Ureter (tissue), 1 donor: ENCODE measurements at places on chromosomes 1 and 21.

- no peak for DNase-seq
These were observed 86.8 kb downstream of the LRRC8C start for GRCh38 chr1:89719502-89720306.

DNA sequence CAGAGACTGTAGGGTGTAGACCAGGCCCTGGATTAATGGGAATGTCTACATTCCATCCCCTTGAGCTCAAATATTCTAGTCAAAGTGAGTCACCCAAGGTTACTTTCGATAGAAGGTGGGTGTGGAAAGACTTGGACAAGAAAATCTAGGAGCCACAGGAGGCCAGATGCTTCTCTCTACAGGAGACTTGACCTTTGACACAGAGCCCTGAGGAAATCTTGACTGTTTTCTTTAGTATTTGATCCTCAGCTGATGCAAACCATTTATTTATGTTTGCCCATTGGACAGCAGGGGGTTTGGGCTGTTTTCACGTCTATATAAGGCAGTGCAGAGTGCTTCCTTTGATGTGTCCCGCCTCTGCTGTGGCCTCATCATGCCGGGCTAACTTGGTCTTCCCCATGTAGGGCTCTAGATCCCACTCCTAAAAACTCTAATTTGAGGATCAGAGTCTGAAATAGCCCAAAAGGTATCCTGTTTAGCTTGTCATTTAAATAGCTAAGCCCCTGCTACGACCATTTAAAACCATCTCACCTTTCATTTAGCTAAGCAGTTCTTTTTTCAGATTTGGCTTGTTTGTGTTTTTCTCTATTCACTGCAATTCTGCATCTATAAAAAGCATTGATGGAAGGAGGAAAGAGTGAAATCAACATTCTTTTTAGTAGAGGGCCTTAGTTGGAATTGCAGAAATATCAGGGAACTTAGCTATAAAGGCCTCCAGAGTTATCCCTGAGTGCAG is 15.5 kb upstream of the MAP3K7CL start:
- DNase-seq: no peak

GRCh38 chr1:36536727-36537126 is 54.0 kb upstream of the CSF3R start:
- DNase-seq: no peak

GRCh38 chr1:164534863-164535610 is 23.9 kb upstream of the PBX1 start:
- no peak for DNase-seq

DNA sequence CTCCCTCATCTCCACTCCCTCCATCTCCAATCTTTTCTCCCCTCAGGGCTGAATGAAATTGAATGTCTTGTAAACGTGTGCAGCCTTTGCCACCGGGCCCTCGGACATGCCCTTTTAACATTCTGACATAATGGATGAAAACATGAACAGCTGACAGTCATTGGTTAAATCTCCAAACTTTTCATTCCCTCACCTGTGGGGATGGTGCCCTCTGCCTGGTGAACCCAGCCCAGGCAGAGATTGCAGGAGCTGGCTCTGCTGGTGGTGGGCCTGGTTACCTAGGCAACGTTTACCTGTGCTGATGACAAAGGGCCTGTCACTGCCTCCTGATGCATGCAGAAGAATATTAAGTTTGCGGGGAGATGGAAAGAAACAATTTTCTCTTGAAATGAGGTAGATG is 21.3 kb downstream of the ST6GALNAC3 start:
- DNase-seq: no peak

DNA sequence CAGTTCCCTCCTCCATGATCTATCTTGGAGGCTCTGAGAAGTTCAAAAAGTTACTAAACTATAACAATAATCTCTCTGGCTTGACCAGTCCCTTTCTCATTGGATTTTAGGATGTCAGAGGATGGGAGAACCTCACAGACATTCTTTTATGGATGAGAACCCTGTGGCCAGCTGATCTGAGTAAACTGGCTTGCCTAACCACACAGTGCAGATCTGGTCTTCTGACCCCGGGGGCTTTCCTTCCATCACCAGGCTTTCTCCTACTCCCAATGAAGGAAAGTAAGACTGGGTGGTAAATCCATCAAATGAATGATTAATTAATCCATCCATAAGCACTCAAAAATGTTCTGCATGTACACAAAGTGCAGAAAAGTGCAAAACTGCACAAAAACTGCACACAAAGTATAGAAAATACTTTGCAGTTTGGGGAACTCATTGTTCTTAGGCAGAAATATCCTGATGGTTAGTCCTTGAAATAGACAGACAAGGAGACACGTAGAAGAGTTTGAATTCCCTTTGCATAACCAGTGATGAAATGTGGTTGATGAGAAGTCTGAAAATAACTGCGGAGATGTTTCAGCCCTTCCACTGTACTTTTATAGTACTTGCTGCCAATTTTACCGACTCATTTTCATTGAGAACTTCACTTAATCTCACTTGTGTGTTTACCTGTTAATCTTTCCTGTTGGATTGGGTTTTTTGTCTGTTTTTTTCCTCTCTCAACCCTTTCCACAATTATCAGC is 2.5 kb upstream of the F3 start:
- DNase-seq: no peak

DNA sequence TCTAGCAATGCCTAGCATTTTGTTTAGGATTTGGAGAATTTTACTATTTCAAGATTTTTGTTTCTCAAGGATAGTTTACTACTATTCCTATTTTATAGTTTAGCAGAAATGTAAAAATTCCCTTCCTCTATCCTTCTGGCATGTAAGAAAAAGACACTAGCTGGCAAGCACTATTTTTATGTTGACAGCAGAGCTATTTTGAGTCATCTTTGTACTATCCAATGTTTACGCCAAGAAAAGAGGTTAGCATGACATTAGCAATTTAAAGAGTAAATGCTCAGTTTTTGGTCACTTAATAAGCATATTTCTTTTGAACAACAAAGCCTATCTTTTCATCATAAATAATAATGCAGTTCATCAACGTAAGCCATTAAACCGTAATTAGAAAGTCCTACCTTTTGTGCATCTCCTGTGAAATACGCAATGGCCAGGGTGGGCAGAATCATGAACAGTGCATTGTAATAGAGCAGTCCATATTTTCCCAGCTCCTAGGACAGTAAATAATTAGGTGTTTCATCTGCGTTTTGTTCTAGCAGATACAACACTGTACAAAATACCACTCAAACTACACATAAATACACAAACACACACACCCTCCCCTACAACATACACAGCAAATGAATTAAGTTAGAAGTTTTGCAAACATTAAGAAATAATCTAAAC is 12.0 kb downstream of the SLC35D1 start:
- no peak for DNase-seq

- no peak for DNase-seq
These were observed 395.9 kb downstream of the MATN1 start for GRCh38 chr1:30327370-30328099.

- no peak for DNase-seq
These were observed 58.3 kb downstream of the LUZP1 start for GRCh38 chr1:23110391-23110790.

GRCh38 chr1:106249810-106250209 is 806.7 kb upstream of the PRMT6 start:
- DNase-seq: no peak

- DNase-seq: no peak
These were observed 153.2 kb downstream of the PIK3R3 start for GRCh38 chr1:45979074-45979777.

- no peak for DNase-seq
These were observed 120.1 kb downstream of the SEC16B start for GRCh38 chr1:177849579-177850290.

DNA sequence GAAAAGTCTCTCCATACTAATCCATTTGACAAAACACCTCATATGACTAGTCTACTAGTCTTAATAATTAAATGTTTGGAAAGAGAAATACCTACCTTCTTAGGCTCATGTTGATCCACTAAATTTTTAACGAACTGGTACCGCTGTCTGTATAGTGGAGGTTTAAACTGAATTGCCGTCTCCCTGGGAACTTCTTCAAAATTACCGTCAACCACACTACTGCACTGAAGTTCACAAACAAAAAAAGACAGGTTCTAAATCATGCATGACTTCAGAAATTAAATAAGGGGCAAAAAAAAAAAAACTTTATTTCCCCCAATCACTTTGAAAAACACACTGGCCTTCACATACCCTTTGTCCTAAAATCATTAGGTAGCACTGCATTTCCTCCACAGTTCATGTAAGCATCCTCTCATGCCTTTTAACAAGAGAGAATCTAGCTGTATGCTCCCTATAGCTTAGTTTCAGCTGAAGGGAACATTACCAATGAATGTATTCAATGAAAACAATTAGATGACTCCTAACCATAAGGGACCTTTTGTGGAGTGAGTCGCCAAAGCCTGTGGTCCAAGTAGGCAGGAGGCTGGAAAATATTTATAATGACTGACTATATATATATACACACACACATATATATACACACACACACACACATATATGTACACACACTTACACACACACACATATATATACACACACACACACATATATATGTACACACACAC is 3.4 kb downstream of the HENMT1 start:
- no peak for DNase-seq

DNA sequence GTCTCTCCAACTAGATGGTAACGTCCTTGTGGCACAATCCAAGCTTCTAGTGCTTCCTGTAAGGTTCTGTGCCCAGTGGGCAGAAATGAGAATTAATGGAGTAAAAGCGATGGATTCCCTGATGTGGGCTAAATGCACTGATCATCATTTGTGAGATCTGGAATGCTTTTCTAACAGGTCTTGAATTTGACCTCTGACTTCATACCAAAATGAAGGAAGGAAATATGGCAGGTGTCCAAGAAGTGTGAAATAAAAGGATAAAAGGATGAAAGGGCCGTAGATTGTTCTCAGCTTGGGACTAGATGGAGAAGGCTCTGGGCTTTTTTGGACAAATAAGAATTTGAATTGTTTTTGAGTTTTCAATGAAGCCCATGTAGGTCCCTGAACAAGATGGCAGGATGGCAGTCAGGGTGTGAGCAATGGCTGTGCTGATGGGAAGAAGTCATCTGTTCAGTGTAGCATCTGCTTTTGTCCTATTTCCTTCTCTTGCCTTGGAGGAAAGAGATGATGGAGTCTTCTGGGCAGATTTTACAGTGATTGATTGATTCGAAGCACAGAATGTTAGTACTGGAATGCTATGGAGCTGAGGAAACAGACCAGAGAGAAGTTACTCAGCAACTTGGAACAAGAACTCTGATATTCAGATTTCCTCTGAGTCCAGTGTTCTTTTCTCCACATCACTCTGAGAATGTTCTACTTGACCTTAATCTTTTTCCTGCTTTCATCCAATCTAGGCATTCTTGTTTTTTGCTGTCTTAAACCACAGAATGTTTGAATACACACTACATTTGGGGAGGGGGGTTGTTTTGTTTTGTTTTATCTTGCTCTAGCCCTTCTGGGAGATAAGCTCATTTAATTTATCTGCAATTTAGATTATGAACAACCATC is 286.0 kb downstream of the HLX start:
- no peak for DNase-seq

GRCh38 chr1:71093938-71094337 is 13.1 kb upstream of the ZRANB2 start:
- DNase-seq: no peak

DNA sequence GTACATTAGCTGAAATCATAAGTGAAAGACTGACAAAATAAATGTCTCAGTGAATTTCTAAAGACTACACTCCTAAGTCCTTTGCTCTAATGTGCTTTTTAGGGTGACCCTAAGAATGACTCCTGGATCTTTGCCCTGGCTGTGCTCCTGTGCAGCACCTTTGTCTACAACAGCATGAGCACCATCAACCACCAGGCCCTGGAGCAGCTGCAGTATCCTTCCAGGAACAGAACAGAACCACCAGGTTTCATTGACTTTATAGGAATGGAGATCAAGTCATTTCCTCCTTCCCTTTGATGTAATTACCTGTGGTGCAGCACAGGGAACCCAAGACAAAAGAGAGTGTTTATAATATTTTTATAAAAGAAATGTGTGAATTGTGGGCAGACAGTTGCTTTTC is 14.1 kb downstream of the GBP6 start:
- DNase-seq: no peak

DNA sequence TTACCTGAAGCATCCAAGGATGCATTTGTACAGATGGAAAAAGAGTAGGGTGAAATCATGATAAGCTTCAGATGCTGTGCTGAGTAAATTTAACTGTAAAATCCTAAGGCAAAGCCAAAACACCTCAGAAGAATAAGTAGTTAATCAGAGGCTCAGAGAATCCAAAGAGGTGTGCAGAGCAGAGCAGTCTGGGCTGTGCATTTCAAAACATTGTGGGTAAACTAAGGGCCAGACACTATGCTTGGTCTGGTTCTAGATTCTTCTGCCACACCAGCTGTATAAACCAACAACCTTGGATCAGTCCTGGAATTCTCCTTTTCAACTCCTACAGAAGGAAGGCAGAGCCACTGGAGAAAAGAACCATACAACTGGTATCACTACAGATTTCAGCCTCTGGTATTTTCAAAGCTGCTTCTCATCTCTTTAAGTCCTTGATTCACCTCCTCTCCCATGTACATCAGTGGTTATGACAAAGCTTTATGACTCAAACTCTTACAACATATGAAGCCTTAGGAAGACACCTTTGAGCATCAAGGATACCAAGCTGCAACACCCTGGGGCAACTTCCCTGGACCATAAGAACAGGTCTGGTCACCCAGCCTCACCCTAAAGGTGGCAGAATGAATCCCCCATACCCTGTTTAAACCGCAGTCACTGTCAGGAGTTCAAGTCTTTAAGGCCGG is 11.6 kb upstream of the HIPK1 start:
- DNase-seq: no peak

DNA sequence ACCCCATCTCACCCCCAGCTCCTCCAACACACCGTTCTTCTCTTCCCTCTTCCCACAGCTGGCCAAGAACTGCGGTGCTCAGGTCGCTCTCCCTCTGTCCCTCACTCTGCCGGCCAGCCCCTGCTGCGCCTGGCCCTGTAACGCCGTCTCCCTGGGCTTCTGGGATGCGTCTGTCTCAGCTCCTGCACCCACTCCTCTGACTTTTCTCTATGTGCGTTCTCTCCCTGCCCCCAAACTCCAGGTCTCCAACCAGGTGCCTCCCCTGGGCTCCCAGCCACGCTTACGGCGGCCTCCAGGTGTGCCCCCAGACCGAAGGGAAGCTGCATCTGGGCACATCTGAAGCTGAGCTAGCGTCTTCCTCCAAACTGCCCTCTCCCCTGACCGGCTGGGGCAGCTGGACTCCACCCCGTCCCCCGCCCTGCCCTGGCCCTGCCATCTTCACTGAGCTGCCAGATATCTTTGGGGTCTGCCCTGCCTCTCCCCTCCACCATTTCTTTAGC is 2.6 kb downstream of the KRTAP10-12 start:
- DNase-seq: no peak

DNA sequence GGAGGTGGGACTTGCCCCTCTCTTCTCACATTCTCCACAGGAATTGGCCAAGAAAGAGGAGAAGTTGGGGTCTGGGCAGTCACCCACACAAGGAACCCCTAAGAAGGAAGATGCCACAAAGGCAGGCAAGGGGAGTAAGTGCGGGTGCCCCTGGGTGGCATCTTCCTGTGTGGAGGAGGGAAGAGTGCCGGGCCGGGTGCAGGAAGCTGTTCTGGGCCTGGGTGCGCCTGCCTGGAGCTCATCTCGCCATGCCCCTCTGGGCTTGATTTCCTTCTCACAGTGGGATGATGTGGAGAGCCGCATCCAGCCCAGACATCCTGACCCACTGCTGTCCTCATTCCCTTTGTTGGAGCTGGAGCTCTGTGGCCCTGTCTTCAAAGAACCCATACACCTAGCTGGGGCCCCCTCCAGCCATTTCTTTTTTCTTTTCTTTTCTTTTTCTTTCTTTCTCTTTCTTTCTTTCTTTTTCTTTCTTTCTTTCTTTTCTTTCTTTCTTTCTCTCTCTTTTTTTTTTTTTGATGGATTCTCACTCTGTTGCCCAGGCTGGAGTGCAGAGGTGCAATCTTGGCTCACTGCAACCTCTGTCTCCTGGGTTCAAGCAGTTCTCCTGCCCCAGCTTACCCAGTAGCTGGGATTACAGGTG is 9.3 kb downstream of the LRRC71 start:
- DNase-seq: no peak
